NCI-H524 treated with DMSO at 0.1 percent for 48 hours (cell line): ENCODE measurements at places on chromosomes 6 and 20.

GRCh38 chr6:166907373-166907841, 48.9 kb downstream of the RNASET2 start:
- DNase-seq = no peak

DNA sequence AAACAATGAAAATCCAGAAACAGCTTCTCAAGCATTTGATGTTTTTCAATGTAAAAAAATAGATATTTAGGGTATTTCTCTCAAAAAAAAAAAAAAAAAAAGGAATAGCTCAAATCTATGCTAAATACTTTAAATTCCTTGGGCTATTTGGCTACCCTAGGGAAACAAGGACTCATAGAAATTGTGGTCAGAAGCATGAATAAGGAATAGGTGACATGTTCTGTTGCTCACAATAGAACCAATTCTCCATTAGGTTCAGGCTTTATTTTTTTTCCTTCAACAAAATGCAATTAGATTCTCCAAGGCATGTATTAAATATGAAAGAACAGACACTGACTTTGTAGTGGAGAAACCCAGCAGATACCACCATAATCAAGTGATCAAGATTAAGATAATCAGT, 904.3 kb upstream of the FLRT3 start:
- no peak for DNase-seq

- no peak for DNase-seq
These were observed 6.6 kb downstream of the EZR start for GRCh38 chr6:158812611-158813010.

DNA sequence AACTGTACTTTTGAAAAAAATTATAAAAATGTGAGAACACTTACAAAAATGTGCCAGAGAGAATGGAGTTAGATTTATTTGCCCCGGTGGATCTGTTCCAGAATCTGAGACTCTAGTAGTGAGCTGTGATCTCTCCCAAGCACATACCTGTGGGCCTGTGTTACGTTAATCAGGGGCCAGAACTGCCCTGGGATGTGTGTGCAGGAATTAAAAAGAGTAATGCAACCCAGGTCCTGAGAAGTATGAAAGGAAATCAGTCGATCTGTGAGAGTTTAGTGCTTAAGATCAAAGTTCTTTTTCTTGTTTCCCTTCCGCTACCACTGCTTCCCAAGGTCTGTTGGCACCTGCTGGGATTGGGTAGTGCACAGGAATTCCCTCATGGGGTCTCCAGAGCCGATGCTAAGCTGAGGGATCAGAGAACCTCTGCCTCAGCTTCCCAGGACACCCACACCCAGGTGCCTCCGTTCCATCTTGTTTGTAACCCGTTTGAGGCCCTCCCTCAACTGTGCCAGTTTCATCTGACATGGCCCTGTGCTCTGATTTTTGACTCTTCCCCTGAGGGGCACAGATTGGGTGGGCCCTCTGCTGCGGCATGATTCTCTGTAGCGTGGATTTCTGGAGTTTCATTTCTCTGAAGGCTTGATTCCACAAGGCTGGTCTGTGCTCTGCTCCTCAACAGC, 87.7 kb downstream of the RREB1 start:
- no peak for DNase-seq

GRCh38 chr20:34075647-34076046, 36.4 kb downstream of the EIF2S2 start:
- no peak for DNase-seq

GRCh38 chr6:154923199-154923869, 71.8 kb upstream of the TIAM2 start:
- DNase-seq = no peak

GRCh38 chr6:29679962-29680361, 990 bp downstream of the ZFP57 start:
- DNase-seq = no peak

- DNase-seq = no peak
These were observed 32.1 kb downstream of the PRSS16 start for GRCh38 chr6:27279513-27280063.

DNA sequence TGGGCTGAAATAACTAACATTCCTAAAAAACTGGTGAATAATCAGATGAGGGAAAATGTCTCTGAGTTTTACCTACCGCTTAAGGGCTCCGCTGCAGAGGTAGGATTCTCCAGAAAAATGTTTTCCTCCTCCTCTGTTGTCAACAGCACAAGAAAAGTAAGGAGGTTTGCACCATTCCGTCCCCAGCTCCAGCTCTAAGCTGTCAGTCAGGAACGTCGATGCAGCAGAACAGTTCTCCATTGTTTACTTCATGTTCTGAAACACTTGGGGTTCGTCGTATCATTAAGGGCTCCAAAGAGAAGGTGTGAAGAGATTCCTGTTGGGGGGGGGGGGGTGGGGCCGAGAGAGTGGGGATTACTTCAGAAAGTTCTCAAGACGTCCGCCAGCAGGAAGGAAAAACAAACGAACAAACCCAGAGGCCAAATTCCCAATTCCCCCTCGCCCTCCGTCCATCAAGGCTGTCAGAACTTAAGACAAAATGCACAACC, 734 bp downstream of the MMS22L start:
- no peak for DNase-seq

DNA sequence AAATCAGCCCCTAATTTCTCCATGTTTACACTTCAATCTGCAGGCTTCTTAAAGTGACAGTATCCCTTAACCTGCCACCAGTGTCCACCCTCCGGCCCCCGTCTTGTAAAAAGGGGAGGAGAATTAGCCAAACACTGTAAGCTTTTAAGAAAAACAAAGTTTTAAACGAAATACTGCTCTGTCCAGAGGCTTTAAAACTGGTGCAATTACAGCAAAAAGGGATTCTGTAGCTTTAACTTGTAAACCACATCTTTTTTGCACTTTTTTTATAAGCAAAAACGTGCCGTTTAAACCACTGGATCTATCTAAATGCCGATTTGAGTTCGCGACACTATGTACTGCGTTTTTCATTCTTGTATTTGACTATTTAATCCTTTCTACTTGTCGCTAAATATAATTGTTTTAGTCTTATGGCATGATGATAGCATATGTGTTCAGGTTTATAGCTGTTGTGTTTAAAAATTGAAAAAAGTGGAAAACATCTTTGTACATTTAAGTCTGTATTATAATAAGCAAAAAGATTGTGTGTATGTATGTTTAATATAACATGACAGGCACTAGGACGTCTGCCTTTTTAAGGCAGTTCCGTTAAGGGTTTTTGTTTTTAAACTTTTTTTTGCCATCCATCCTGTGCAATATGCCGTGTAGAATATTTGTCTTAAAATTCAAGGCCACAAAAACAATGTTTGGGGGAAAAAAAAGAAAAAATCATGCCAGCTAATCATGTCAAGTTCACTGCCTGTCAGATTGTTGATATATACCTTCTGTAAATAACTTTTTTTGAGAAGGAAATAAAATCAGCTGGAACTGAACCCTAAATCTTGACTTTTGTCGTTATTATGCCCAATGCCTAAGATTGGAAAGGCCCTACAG, 4.5 kb downstream of the SOX4 start:
- DNase-seq = no peak

DNA sequence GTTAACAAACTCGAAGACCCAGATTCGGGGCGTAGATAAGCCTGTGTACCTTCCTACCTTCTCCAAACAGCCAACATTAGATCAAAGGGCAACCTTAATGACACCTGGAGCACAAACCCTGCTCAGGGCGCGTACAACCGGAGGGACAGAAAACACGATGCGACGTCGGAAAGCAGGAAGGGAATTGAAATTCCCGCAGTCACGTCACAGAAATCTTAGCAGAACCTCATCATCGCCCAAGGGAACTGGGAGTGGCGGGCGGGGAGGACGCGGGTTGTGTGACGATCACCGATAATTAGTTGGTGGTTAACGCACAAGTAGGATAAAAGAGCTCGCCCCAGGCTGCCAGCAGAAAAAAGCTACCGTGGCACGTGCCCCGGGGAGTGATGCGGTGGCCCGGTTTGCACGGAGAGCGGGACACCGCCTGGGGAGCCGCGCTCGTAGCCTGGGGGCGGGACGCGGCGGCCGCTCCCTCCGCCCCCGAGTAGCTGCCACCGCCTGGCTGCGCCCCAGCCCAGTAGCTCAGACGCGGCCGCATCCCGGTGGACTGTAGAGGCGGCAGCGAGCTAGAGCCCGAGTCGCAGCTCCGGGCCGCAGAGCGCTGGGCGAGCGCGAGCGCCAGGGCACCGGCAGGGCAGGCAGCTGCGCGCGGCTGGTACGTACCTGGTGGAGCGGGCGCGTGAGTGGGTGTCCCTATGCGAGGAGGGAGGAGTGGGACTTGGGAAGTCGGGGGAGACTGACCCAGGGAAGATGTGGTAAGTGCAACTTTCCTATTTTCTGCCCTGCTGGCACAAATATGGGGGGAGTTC, at the start of gene PKIB:
Gene PKIB, plus strand, starts transcription at position 525 of the 809 bp plus-strand sequence. CDS start 107,390 bp downstream, outside the sequence.
- peak; percentile 14 for DNase-seq

- no peak for DNase-seq
These were observed 169.5 kb downstream of the TASP1 start for GRCh38 chr20:13469262-13469661.

- DNase-seq = no peak
These were observed 14.1 kb upstream of the HCK start for GRCh38 chr20:32037929-32038328.

DNA sequence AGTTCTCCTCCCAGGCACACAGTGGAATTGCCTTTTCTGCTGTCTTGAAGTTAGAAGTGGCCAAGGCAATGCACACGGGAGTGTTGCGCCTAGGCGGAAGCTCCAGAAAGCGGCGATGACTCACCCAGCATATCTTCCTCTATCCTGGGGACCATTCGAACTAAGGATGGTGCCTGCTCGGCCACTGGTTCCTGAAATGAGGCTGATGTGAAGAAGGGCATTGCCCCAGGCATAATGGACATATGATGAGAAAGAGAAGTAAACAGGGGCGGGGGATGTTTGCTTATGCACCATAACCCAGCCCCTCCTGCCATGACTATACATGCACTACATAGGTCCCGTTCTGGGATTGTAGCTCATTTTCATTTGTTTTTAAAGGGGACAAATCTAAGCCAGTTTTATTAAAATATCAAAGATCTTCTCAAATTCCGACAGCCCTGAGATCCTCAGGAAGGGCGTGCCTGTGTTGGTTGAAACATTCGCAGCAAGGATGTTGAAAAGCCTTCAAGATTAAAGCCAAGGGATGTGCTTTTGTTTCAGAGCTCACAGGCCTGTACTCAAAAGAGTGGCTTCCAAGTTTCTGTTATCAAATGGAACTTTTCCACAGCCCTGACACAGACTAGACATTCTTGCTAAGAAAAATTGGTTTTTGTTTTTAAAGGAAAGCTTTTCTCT, 218.5 kb downstream of the LY86 start:
- DNase-seq = no peak

- no peak for DNase-seq
These were observed 5.6 kb downstream of the RPL10A start for GRCh38 chr6:35473850-35474130.

- no peak for DNase-seq
These were observed at the start of gene PI16 for GRCh38 chr6:36954262-36954931. Gene PI16, plus strand, starts transcription at chr6:36954738. Its CDS starts 23 bp downstream, at chr6:36954761.

- DNase-seq = no peak
These were observed 48.6 kb upstream of the FAM8A1 start for GRCh38 chr6:17551383-17551958.
